Muscle of leg (tissue), 16 donors: ENCODE measurements at places on chromosomes 16 and 17. TPM values are rescaled to one million over a fixed set of nuclear protein-coding genes. Genes with fewer than 3 reads are reported as not detected.
A peak's percentile ranks its signal among the peaks of the same experiment; 100 is the strongest.

DNA sequence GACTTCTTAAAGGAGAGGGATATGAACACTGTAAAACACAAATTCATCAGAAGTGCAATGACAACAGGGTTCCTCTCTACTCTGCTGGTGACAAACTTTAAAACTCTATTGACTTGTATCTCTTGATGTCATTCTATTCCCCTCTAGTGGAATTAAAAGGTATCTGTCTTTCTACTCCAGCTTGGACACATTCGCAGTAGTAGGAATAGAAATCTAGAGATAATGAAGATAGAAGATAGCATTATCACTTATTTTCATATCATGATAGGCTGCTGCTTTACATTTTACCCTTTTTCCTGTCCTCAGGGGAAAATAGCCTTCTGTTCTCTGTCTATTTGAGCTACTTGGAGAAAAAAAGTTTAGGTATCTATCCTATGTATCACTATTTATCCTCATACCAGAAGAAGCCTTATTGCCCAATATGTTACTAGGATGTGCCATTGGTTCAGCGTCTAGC, 209.6 kb upstream of the CACNG5 start:
- H3K4me3 ChIP-seq = no peak overlapping the region
- H3K27ac ChIP-seq = no peak overlapping the region
- peak; percentile 55 for DNase-seq
- H3K36me3 ChIP-seq = no peaks in the 10 kb centered on the region

GRCh38 chr17:39555368-39555767, 52.4 kb downstream of the NEUROD2 start:
- H3K27me3 ChIP-seq = no peaks in the 10 kb centered on the region
- no peak overlapping the region for H3K27ac ChIP-seq
- peaks cover 17% of the 10 kb centered on the region for H3K4me1 ChIP-seq
- H3K36me3 ChIP-seq = peaks cover 42% of the 10 kb centered on the region
- DNase-seq = no peak

DNA sequence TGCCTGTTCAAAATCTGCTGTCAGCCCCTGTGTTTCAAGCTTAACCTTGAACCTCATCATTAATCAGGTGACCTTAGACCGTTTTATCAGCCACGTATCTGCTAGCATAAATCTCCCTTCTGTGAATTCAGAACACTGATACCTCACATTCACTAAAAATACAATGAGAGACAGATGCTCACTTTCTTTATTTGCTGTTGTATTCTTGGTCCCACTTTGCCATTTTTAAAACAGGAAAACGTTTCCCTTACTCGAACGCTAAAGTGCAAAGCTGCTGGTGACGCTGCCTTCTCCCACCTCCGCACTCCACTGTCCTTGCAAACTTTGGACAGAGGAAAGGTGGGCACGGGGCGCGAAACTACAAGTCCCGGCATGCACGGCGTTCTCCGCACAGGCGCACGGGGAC, 220 bp upstream of the ARHGAP44 start:
- H3K4me3 ChIP-seq = peak overlapping the region; percentile 53
- peaks cover 24% of the 10 kb centered on the region for H3K27me3 ChIP-seq
- no peaks in the 10 kb centered on the region for H3K36me3 ChIP-seq
- DNase-seq = no peak

DNA sequence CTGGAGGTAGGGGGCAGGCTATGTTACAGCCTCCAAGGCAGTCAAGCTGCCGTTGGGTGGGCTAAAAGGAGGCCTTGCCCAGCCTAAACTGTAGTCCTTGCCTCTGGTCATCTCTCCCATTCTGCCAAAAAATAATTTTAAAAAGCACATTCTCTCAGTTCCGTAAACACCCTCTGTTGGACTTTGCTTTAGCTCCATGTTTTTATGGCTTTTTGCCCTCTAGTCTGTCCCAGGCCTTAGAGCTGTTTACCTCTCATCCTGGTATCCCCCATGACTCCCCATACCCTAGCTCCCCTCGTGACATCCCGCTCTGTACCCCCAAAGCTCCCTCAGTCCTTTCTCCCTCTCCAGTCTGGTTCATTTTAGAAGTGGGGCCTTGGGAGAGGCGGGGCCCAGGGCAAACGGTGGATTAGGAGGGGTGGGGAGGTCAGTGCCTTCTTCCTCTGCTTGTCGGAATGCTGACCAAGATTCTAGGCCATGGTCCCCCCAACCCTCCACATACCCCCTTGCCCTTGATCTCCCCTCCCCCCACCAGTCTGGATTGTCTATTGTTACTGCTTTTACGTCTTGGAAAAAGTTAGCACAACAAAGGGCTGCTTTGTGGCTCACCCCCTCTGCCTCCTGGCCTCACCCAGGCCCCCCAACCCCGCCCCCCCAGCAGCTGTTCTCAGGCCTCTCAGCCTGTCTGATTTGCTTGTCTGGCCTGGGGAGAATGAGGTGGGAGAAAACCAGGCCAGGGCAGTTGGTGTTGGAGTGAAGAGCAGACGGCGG, 18.4 kb downstream of the GJD3 start:
- H3K27ac ChIP-seq = peak overlapping the region; percentile 97
- DNase-seq = peak; percentile 84
- H3K4me3 ChIP-seq = peak overlapping the region; percentile 91
- H3K36me3 ChIP-seq = peaks cover 44% of the 10 kb centered on the region

DNA sequence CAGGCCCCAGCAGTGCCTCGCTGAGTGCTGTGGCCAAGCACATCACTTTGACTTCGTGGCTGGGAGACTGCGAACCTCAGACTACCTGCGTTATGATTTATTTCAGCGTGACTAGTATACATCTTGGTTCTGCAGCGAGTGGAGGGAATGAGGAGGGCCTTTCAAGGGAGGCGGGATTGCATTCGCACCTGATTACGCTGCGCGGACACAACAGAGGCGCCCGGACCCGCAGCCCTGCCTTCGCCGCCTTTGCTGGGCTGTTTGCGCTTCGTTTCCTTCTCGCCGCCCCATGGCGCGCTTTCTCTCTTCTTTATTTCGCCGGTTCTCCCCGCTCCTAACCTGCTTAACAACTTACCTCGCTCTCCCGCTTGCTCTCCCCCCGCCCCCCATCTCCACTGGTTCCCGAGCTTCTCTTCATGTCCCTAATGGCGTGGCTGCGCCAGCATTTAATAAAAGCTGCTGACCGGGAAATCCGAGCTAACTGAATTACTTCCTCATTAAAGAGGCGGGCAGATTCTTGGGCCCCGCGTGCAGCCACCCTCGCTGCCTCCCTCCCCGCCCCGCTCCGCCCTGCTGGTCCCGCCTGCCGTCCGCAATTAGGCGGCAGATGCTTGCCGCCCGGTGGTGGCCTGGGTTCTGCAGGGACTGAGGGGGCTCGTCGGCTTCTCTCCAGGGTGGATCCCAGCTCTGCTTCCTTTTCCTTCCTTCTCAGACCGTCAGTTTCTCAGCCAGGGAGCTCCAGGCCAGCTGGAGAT, 257.6 kb upstream of the SDK2 start:
- H3K27me3 ChIP-seq = peaks cover 63% of the 10 kb centered on the region
- H3K4me1 ChIP-seq = peaks cover 13% of the 10 kb centered on the region
- H3K36me3 ChIP-seq = no peaks in the 10 kb centered on the region
- peak overlapping the region; percentile 30 for H3K4me3 ChIP-seq
- peak; percentile 44 for DNase-seq

GRCh38 chr17:19631905-19632304, 16.6 kb upstream of the ALDH3A2 start:
- no peaks in the 10 kb centered on the region for H3K4me1 ChIP-seq
- peaks cover 4% of the 10 kb centered on the region for H3K27me3 ChIP-seq
- H3K27ac ChIP-seq = no peak overlapping the region
- H3K36me3 ChIP-seq = no peaks in the 10 kb centered on the region

DNA sequence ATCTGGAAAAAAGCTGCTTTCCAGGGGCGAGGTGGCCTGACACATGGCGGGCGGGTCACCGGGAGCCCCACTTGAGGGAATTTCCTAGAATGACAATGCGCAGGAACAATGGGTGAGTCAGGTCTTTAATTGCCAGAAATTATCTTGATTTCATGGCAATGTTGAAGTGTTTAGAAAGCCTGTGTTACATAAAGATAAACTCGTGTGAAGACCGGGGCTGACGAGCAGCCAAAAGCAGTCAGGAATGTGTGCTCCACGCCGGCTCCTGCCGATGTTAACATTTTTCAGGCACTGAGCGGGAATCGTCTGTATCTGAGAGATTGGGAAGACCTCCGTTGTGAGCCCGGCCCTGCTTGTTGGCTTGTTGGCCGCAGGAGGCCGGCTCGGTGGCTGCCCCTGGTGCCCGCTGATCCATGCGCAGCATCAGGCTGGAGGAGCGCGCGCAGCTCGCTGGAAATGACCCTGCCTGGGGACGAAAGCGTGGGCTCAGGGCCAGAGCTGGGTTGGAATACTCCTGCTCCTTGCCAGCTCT, 353.1 kb downstream of the FOXL1 start:
- H3K27me3 ChIP-seq = peaks cover 64% of the 10 kb centered on the region
- peak overlapping the region; percentile 29 for H3K27ac ChIP-seq
- no peaks in the 10 kb centered on the region for H3K36me3 ChIP-seq
- peak; percentile 65 for DNase-seq

DNA sequence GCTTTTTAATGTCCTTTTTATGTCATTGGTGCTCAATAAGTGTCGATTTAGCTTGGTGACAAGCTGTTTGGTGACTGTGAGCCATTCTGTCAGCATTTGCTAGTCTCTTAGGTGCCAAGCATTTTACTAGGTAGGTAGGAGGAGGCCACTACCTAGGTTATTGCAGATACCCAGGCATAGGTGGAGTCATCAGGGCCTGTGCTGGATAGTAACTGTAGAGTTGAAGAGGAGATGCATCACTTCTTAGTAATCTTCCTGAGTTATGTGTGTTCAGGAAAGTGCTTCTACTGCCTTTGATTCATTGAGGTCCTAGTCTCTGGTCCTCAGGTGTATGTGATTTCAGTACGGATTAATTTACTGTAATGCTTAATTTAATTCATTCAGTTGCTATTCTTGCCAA, 17.7 kb downstream of the USP10 start:
- DNase-seq = no peak
- H3K27ac ChIP-seq = no peak overlapping the region
- no peaks in the 10 kb centered on the region for H3K27me3 ChIP-seq
- H3K4me1 ChIP-seq = peaks cover 13% of the 10 kb centered on the region
- H3K4me3 ChIP-seq = no peak overlapping the region

- H3K4me3 ChIP-seq = no peak overlapping the region
- no peaks in the 10 kb centered on the region for H3K27me3 ChIP-seq
- no peaks in the 10 kb centered on the region for H3K36me3 ChIP-seq
- no peak for DNase-seq
These were observed 75.5 kb upstream of the GPRC5B start for GRCh38 chr16:19960183-19960582.

DNA sequence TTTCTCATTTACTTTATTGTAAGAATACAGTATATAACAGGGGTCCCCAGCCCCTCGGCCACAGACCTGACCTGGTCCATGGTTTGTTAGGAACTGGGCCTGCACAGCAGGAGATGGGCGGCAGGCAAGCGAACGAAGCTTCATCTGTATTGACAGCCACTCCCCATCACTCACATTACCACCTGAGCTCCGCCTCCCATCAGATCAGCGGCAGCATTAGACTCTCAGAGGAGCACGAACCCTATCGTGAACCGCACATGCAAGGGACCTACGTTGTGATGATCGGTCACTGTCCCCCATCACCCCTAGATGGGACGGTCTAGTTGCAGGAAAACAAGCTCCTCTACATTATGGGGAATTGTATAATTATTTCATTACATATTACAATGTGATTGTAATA, 410.6 kb downstream of the SLC39A11 start:
- DNase-seq = no peak
- no peak overlapping the region for H3K4me3 ChIP-seq
- no peaks in the 10 kb centered on the region for H3K27me3 ChIP-seq
- no peaks in the 10 kb centered on the region for H3K36me3 ChIP-seq
- no peak overlapping the region for H3K27ac ChIP-seq

GRCh38 chr17:34076743-34077631, 178.1 kb upstream of the CCL2 start:
- H3K4me3 ChIP-seq = no peak overlapping the region
- no peaks in the 10 kb centered on the region for H3K36me3 ChIP-seq
- no peak overlapping the region for H3K27ac ChIP-seq
- no peak for DNase-seq

DNA sequence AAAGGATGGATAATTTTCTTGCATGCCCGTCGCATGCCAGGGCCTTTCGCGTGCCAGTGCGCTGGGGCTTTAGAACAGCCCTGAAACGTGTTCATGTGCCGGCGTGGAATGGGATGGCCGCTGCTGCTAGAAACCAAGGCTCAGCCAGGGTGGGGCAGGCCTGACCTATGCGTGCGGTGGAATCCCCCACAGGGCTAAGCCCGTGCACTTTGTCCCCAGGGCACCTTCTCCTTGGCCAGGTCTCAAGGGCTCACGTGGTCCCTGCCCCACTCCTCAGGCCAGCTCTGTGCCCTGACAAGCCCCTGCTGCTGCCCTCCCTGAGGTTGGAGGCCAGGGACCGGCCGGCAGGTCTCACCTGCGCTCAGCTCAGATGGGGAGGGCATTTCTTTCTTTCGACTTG, 13.1 kb upstream of the RNF213 start:
- no peaks in the 10 kb centered on the region for H3K27me3 ChIP-seq
- H3K4me3 ChIP-seq = no peak overlapping the region
- DNase-seq = no peak
- H3K27ac ChIP-seq = no peak overlapping the region
- no peaks in the 10 kb centered on the region for H3K4me1 ChIP-seq

DNA sequence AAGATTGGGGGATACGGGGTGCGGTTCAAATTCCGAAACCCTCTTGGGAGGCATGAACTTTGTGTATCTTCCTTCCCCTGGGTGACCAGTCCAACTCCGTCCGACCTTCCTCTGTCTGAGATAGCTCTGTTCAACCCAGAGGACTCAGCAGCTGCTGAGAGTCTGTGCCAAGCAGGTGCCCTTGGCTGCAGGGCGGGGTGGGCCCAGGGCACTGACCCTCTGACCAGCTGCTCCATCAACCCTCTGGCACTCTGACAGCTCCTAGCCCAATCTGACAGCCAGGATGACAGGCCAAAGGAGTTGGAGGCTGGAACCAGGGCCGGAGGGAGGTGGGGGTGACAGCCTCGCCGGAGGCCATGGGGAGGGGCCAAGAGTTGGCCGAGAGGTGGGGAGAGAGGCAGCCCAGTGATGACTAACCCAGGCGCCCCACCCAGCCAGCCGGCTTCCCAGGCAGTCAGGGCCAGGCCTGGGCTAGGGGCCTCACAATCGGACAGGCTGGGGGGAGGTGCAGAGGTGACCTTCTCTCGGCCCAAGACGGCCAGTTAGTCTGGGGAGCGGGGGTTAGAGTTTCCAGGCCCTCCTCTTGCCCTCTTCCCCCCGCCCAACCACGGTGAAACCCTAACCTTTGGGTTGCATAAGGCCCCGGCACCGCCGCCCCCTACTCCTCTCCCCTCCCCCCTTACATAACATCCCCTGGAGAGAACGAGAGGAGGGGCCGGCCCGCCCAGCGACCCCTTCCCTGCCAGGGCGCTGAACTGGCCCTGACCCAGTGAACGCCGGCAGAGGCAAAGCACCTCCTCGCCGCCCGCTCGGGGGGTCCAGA, 5.0 kb upstream of the TLCD2 start:
- H3K4me3 ChIP-seq = peak overlapping the region; percentile 89
- DNase-seq = peak; percentile 97
- H3K4me1 ChIP-seq = peaks cover 66% of the 10 kb centered on the region
- H3K27me3 ChIP-seq = no peaks in the 10 kb centered on the region
- peak overlapping the region; percentile 98 for H3K27ac ChIP-seq

GRCh38 chr16:76670125-76670857, 393.1 kb downstream of the CNTNAP4 start:
- H3K4me1 ChIP-seq = no peaks in the 10 kb centered on the region
- H3K4me3 ChIP-seq = no peak overlapping the region
- H3K27ac ChIP-seq = no peak overlapping the region
- no peaks in the 10 kb centered on the region for H3K36me3 ChIP-seq
- DNase-seq = no peak

TP53TG3F gene
- total RNA-seq = not detected

HLF gene
- total RNA-seq = 5.9 TPM

DPEP1 gene
- 0.53 TPM for total RNA-seq

VWA3A gene
- 0.09 TPM for total RNA-seq

MYH8 gene
- 1,461 TPM for total RNA-seq

ALOX15B gene
- total RNA-seq = 0.31 TPM
